ENCODE measurements at places on chromosomes 3 and 15. TPM values are rescaled to one million over a fixed set of nuclear protein-coding genes. Genes with fewer than 3 reads are reported as not detected.

DNA sequence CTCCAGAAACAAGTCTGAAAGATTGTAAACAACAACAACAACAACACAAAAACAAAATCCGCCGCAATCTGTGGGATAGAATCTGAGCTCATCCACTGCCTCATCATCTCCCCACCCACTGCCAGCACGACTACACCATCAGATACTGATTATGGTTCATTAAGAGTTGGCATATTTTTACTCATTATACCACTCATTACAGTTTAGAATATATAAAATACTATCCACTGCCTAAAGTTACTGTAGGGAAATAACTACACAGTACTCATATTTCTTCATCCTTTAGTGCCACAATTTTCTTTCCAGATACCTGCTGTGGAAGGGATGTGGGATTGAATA is 152.5 kb upstream of the PEX5L start:
- DNase-seq, result no peak

DNA sequence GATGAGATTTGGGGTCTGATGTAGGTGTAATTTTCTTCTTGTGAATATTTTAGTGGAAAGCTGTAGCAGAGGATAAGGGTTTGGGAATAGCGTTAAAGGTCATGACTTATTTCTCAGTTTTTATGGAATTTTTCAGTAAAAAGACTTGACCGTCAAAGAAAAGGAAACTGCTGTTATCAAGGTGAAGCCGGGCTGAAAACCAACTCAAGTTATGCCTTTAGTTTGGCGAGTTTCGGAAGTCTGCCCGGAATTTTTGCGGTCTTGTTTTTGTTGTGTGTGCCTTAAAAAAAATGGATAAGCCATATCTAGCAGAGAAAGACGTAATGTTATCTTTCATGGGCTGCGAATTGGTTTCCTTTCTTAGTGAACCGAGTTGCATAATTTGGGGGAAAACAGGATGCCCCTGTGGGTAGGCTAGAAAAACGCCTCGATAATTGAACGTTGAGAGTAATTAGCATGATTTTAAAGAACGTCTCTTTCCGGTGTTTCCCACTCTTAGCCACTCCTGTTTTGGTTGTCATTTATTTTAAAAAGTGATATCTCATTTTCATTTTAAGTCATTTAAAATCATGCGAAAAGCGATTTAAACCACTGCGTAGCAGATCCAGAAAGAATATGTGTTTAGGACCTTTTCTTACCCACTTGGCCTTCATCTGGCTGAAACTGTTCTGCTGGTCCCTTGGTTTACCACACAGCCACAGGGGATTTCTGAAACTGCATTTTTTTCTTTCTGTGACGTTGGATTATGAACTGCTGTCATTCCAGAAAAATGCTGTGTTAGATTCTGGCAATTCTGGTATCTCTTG is 1.1 kb downstream of the NFKBIZ start:
- no peak for DNase-seq

DNA sequence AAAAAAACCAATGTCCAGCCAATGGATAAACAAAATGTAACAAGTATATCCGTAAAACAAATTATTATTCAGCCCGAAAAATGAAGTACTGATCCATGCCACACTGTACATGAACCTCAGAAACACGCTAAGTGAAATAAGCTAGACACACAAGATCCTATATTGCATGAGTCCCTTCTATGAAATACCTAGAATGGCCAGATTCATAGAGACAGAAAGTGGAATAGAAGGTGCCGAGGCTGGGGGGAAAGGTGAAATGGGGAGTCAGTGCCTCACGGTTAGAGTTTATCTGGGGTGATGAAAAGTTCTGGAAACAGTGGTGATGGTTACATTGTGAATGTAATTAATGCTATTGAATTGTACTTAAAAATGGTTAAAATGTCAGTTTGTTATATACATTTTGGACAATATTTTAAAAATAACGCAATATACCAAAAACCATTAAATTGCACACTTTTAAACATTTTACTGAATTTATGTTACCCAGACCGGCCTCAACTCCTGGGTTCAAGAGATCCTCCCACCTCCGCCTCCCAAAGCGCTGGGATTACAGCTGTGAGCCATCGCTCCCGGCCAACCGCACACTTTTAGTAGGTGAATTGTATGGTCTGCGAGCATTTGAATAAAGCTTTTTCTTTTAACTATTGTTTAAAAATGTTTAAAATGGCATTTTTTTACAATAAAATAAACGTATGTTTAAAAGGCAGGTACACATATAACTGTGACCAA is 2.1 kb downstream of the RNF168 start:
- DNase-seq, result no peak

DNA sequence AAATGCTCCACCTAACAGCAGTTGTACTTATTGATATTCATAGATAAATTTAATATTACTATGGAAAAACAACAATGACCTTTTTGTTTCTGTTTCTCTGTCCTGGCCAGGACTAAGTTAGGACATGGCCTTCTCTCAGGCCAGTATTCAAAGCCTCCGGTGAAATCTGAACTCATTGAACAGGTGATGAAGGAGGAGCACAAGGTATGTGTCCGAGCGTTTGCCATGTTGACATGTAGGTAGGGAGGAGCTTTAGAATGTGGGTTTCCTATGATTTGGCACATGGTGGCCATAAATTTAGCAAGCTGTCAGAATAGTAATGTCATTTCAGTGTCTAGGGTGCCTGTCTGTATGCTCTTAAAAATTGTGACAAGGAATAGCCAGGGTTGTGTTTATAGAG is 77.7 kb downstream of the USP13 start:
- no peak for DNase-seq

- no peak for DNase-seq
Measured at GRCh38 chr3:171991166-171991565, 48.2 kb upstream of the FNDC3B start.

DNA sequence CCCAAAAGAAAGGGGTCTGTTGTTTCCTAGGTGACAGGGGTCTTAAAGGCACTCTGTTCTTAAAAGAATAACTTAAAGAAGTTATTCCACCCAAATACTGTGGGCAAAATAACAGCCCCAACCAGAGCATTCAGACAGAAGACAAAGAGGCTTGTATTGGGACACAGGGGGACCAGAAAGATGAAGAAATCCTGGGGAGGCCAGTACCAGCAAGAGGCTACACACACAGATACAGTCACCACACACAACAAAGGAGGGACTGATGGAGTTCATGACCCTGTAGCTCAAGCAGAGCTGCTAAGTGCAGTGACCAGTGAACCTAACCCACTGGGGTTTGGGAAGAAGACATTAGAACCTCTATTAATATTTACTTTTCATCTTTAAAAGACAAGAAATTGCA is 59.0 kb downstream of the MTHFS start:
- no peak for DNase-seq

DNA sequence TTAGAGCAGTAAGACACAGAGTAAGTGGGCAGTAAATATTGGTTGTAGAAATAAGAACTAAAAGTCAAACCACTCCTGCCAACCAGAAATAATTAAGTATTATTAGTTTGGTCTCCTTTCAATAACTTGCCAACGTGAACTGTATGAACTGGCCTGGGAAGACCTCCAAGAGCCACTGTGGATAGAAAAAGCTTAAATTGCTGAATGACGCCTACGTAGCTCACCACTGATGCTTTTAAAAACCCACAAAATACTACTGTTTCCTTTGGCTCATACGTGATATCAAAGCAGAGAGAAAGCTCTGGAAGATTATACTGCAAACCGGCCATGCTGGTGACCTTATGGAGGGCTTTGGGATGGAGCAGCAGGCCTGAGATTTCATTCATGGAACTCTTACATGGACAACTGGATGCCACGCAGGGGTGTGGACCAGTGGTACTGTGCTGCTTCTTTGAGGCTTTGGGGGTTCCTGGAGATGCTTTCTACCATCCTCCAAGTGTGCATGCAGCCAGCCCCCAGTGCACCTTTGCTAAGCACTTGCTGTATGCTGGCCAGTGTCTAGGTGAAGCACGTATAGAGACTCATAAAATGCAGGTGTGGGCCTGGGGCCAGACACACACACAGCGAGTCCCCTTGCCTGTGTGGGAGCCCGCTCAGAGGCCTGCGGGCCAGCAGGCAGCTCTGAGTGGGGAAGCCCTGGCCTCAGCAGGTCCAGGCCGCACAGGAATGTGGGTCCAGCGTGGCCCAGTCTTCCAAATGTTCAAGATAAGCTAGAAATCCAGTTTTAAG is 66.8 kb downstream of the ABTB1 start:
- DNase-seq, result no peak

Gene SHQ1
- 14.3 TPM for polyA plus RNA-seq
